ENCODE measurements at places on chromosomes 1 and 21.

DNA sequence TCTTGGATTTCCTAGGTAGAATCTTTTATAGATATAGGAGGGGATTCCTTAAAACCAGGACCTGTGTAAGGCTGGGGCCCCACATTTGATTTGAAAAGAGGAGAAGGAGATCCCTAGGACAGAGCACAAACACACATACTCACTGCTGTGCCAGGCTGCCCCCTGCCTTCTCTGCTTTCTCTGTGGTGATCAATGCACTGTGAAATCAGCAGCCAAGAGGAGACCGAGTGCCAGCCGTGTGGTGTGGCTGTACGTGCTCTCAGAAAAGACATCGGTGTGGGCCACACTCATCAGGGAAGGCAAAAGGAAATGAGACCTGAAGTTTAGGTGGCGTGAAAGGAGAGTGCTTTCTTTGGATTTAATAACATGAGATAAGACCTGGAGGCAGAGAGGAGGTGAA is 194.2 kb downstream of the ZSCAN20 start:
- DNase-seq, result no peak

DNA sequence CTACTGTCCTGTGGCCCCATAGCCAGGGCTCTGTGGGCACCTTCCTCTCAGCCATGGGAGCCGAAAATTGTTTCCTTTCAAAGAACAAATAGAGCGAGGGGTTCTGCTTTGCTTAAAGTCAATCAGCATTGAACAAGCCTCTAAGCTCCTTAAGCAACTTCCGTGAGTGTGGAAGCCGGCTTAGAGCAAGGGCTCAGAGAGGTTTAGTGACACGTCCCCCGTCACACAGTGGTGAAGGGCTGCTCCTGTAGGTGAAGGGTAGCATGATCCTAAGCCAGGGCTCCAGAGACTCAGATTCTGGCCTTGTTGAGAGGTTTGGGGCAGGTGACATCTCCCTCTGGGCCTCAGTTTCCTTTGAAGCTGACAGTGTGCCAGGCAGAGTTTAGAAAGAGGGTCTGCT is 94.0 kb upstream of the WNT4 start:
- DNase-seq, result no peak

GRCh38 chr1:111906816-111907215 is 82.7 kb downstream of the KCND3 start:
- no peak for DNase-seq

DNA sequence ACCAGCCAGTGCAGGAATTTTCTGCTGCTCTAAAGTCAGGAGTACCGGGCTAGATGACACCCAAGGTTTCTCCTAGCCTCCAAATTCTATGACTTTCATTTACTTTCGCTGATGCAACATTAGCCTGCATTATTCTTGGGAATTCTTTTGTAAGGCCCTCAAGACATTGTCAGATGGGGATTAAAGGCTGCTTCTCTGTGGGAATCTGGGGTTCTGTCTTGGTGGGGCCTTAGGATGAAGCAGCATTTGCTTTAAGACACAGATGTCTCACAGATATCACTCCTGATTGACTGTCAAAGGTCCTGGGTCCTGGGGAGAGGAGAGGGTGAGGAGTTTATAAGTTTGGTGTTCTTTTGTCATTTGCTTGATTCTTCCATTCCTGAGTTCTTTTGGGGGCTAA is 11.6 kb downstream of the PKP1 start:
- DNase-seq, result no peak

GRCh38 chr21:43211760-43212115 is 42.9 kb downstream of the CRYAA start:
- no peak for DNase-seq

GRCh38 chr21:14361958-14362357 is 21.0 kb downstream of the HSPA13 start:
- no peak for DNase-seq

DNA sequence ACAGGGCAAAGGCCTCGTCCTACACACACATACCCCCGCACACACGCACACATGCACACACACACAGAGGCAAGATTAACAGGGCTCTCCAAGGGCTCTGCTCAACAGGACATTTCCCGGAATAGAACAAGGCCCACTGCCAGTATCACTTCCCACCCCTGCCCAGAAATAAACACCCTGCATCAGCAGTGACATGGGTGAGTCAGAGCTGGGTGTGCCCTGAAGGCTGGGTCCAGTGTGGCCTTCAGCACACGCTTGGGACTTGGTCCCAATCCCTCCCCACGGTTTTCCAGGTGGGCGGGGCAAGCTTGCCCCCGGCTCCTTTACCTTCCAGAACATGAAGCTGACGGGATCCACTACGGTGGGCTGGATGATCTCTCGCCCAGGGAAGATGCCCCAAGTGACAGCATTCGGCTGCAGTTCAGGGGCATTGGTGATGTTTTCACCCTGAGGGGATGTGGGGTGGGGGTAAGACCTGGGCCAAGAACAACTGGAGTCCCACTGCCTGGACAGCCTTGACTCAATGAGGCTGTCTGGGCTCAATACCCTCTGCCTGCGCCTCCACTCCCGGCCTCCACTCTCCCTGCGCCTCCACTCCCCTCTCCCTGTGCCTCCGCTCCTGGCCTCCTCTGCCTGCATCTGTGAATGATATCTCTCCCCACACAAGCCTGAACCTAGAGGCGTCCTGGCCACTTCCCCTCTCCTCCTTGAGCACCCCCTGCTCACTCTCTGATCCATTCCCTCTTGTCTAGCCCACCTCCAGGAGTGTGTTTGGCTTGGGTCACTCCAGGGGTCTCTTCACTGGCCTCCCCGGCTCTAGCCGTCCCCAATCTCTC is 14.7 kb downstream of the MTHFR start:
- DNase-seq, result no peak

- no peak for DNase-seq
Observed at GRCh38 chr1:174165471-174166137, 6.3 kb downstream of the RABGAP1L start.

- no peak for DNase-seq
Observed at GRCh38 chr1:42924851-42925760, 33.6 kb downstream of the SLC2A1 start.

DNA sequence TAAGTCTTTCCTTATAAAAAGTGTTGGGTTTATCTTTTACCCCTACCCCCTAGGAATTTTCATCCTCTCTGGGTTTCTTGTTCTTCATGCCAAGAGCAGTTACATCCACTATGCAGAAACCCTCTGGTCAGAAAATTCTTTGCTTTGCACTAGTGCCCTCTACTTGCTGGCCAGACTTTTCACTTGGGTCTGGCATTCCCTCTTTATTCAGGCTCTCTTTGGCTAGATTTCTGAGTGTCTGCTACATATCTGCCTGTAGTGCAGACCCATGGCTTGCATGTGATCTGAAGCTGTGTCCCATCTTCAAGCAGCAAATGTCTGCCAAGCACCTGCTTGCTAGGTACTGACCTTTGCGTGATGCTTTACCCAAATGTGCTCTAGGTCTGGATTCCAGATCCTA is 237.0 kb downstream of the GPATCH2 start:
- no peak for DNase-seq

DNA sequence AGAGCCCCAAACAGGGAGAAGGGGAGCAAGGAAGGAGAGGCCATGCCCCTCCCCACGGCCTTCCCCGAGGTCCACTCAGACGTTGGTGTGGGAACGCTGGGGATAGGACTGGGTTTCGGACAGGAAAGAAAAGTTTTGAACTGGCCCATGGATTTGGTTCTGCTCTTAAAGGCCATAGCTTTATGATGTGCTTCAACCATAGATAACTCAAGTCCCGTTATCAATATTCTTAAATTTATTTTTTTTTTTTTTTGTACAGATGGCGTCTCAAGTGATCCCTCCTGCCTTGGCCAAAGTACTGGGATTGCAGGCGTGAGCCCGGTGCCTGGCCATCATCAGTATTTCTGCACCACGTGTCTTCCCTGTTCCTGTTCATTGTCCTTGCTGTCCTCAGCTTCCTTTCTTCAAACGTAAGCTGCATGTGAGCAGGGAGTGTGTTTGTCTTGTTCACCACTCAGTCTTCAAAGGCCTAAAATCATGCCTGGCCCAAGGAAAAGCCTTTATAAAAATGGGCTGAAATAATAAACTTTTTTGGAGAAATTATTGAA is 820 bp upstream of the KRTAP10-1 start:
- no peak for DNase-seq

DNA sequence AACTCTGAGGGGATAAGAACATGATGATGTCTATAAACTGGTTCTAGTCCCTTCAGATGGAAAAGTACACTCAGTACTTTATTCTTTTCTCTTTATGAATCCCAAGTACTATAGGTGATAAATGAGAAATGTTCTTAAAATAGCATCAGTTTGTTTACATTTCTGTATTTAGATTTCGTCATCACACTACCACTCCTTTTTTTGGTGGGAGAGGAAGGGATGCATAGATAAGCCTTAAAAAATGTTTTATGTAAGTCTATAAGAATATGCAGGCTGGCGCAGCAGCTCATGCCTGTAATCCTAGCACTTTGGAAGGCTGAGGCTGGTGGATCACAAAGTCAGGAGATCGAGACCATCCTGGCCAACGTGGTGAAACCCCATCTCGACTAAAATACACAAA is 144.8 kb downstream of the USP25 start:
- DNase-seq, result no peak

- DNase-seq, result no peak
Observed at GRCh38 chr1:180431683-180432082, 70.7 kb downstream of the ACBD6 start.

DNA sequence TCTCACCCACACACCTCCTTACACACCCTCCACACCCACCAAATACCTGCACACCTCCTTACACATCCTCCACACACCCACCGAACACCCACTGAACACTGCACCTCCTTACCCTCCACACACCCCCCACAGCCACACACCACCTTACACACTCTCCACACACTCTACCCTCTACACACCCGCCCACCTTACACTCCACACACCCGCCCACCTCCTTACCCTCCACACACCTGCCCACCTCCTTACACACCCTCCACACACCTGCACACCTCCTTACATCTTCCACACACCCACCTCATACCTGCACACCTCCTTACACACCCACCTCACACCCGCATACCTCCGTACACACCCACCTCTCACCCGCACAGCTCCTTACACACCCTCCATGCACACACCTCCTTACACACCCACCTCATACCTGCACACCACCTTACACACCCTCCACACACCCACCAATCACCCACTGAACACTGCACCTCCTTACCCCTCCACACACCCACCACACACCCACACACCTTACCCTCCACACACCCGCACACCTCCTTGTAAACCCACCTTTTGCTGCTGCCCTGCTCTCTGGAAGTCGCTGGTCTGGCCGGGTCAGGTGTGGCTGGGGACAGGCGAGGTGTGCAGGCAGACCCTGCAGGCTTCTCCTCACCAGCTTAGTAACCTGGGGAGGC is 38.5 kb downstream of the COQ8A start:
- no peak for DNase-seq

DNA sequence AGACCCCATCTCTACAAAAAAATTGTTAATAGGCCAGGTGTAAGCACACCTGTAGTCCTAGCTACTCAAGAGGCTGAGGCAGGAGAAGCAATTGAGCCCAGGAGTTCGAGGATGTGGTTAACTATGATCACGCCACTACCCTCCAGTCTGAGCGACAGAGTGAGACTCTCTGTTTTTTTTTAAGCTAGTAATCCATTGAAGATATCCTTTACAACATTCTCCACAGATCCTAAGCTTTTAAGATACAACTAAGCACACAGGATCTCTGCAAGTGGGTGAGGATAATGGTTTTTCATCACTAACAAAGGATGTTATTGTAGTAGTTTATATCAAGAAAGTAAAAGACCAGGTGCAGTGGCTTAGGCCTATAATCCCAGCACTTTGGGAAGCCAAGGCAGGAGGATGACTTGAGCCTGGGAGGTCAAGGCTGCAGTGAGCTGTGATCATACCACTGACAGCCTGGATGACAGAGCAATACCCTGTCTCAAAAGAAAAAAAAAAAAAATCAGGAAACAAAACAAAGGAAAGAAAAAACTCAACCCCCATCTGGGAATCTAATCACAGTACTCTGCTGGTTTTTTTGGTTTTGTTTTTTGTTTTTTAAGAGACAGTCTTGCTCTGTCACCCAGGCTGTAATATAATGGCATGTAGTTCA is 166.1 kb downstream of the RERE start:
- DNase-seq, result no peak

DNA sequence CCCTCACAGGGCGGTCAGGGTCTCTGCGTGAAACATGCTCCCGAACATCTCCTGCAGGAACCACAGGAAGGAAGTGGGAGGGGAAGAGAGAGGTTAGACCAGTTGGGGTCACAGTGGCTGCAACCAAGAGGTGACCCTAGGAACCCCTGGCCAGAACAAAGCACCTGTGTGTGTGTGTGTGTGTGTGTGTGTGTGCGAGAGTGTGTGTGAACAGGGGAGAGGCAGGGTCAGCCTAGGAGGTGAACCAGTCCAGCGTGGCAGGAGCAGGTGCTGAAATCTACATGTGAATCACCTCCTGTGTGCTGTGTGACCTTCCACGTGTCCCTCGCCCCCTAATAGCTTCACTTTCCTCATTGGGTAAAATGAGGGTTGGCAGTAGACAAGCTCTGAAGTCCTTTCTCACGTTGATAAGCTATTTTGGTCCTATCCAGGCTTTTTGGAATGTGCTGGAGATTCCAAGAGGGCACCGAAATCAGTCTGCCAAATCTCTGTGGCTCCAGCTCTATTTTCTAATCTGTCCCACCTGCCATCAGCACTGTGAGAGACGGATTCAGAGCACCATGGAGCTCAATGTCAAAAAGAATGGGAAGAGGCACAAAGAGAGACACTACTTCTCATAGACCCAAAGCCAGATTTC is 27.8 kb downstream of the SLC26A9 start:
- no peak for DNase-seq

DNA sequence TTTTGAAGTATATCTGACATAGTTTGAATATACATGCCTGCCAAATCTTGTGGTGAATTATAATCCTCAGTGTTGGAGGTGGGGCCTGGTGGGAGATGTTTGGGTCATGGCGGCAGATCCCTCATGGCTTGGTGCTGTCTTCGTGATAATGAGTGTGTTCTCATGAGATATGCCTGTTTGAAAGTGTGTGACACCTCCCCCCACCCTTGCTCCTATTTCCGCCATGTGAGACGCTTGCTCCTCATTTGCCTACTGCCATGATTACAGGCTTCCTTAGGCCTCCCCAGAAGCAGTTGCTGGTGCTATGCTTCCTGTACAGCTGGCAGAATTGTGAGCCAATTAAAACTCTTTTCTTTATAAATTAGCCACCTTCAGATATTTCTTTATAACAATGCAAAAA is 436.6 kb upstream of the BEND5 start:
- DNase-seq, result no peak

DNA sequence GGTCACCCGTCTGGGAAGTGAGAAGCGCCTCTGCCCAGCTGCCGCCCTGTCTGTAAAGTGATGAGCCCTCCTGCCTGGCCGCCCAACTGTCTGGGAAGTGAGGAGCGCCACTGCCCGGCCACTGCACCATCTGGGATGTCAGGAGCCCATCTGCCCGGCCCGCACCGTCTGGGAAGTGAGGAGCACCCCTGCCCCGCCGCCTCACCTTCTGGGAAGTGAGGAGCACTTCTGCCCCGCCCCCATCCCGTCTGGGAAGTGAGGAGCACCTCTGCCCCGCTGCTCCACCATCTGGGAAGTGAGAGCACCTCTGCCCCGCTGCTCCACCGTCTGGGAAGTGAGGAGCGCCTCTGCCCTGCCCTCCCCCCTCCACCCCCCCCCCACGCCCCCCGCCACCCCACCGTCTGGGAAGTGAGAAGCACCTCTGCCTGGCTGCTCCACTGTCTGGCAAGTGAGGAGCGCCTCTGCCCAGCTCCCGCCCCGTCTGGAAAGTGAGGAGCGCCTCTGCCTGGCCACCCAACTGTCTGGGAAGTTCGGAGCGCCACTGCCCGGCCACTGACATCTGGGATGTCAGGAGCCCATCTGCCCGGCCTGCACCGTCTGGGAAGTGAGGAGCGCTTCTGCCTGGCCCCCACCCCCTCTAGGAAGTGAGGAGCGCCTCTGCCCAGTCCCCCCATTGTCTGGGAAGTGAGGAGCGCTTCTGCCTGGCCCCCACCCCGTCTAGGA is 4.5 kb upstream of the ZZZ3 start:
- DNase-seq, result no peak

Measured in stimulated activated CD4-positive, alpha-beta T cell treated with anti-CD3 and anti-CD28 coated beads, TNF-alpha, amount 100 ng/mL, for 1 hour (primary cell).